ENCODE measurements at places on chromosomes 3 and 15.

DNA sequence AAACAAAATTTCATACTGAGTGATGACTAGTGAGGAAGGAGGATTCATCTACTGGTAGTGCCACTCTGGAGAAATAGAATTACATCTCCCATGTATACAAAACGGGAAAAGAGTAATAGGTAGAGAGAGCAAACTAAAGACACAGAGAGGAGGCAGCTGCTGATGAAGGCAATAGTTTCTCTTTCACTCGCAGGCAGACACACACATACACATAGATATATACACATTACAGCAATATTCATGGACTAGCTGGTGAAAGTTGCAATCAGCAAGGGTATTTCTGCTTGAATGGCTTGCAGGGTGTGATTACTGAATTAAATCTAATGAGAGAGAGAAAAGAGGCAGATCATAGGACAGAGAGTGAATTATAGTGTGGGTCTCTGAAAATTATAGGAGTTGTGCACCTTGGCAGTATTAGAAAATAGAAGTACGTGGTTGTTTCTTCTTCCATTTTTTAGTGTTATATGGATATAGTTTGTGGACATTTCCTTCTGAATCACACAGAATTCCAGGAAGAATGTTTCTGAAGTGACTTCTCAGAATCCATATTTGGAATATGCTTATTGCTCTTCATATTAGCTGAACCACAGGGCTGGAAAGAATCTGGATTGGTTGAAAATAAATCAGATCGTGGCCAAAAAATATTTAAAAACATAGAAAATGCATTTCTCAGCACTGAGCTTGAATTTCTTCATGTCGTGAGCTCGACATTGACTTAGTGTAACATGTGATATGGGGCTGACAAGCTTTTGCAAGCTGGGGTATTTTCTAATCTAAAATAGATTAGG, 991.2 kb downstream of the TUSC7 start:
- no peak for DNase-seq

DNA sequence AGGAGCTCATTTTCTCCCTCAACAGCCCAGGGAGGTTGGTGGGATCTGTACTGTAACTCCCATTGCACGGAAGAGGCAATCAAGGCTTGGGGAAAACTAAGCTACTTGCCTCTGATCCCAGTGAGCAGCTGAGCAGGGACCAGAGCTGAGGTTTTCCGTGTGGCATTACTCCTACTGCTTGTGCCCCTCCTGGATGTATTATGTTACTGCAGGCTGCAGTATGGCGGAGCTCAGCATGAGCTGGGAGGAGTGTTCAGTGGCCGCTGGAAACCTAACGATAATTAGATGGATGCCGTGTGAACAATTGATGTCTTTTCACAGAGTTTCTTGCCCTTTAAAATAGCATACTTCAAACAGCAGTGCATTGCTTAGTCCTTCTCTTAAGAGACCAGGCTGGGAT, 2.0 kb upstream of the TPRG1 start:
- DNase-seq: no peak

DNA sequence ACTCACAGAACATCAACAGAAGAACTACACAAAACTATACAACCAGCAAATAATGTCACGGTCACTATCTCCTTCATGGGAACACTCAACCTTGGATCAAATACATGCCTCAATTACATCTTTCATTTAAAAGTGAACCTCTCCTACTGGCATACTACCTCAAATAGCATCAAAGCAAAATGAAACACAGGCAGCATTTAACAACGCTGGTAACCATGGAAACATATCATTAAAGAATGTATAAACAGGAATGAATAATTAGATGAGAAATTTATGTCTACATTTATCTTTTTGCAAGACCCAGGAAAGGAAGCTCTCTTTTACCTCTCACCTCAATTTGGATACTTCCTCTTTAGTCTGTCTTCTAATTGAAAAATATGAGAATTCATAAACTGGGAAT, 172.4 kb downstream of the SPATA16 start:
- DNase-seq: no peak

- no peak for DNase-seq
Measured at GRCh38 chr15:96503276-96503675, 172.8 kb downstream of the NR2F2 start.

- no peak for DNase-seq
Measured at GRCh38 chr3:16024548-16024947, 149.9 kb upstream of the GALNT15 start.

DNA sequence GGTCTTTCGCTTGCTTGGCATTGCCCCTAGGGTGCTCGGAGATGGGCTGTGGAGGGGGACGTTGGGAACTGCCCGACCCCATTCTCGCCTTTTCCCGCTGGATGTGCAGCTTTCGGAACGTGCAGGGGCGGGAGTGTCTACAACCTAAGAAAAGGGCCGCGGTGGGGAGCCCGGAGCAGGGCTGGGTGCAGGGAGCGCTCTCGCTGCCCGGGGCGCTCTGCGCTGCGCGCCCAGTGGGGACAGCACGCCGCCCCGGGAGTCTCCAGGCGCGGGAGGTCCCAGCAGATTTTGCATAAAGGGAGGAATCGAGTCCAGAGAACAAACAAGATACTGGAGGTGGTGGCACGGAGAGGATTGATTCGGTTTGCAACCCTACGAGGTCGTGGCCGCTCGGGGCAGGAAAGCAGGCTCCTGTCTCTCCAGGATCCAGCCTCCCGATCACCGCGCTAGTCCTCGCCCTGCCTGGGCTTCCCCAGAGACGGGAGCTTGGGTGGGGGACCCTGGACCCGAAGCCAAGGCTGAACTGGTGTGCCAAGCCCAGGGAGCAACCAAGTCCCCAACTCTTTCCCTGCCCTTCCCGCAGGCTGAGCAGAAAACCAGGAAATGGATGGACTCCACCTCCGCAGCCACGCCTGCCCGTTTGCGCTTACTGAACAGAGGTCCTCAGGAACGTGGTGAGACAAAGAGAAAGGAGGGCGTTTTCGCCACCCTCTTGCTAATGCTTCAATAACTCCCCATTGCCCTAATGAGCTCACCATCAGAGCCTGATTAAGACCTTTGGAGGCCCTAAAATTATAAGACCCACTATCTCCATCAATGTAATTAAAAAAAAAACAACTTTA, 59.7 kb downstream of the NOX5 start:
- DNase-seq: no peak

DNA sequence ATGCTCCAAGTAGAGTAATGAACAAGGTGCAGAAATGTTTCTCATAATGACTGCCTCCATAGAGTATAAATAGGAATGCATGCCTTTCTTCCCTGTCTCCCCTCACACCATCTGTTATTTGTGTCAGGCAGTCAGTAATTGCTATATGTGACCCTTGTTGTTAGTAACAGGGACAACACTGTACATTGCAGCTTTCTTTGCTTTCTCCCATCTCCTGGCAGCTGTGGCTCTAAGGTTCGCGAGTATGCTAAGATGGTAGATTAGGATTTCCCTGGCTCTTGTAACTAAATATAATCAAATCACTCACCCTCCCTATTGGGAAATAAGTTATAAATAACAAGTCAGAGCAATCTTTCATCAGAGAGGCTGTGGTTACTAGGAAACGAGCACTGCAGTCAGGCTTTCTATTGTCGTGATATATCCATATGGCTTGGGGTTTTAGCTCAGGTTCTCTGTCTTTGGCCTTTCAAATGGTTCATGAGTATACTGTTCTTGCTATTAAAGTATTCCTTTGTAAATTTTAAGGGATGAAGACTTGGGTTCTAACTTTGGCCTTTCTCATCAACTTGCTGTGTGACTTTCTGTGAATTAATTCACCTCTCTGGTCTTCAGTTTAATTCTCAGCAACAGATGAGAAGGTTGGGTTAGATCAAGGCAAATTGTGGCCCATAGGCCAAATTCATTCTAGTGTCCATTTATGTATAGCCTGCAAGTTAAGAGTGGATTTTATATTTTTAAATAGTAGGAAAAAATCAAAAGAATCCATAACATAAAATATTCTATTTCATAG, 8.1 kb upstream of the MINDY4B start:
- no peak for DNase-seq

GRCh38 chr3:170044795-170045244, 7.0 kb downstream of the GPR160 start:
- no peak for DNase-seq

DNA sequence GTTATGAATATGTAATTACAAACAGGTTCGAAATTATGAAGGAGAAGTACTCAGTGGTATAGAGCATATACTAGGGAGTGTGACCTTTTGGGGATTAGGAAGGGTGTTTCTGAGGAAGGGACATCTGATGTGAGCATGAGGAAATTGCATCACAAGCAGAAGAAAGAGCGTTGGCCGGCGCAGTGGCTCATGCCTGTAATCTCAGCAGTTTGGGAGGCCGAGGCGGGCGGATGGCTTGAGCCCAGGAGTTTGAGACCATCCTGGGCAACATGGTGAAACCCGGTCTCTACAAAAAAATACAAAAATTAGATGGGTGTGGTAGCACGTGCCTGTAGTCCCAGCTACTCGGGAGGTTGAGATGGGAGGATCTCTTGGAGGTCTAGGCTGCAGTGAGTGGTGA, 6.9 kb downstream of the CMTM7 start:
- no peak for DNase-seq

GRCh38 chr3:97691354-97691753, 73.2 kb upstream of the ARL6 start:
- DNase-seq: no peak

DNA sequence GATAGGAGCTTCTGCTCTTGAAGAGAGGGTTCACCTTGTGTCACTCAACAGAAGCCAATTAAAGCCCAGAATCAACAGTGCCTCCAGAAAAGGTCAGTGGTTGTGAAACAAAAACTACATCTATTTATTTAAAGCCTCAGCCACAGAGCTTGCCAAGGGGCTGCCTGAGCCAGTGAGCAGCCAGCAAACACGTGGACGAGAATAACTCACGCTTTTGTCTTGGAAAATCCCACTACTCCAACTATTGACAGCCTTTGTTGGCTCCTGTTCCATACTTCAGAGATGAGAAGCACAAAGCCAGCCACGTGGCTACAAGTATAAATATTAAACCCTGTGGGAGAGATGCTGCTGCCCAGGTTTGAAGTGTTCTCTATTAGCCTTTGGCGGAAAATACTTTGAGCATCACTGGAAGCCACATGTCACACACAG, 10.3 kb downstream of the GPR156 start:
- DNase-seq: no peak

DNA sequence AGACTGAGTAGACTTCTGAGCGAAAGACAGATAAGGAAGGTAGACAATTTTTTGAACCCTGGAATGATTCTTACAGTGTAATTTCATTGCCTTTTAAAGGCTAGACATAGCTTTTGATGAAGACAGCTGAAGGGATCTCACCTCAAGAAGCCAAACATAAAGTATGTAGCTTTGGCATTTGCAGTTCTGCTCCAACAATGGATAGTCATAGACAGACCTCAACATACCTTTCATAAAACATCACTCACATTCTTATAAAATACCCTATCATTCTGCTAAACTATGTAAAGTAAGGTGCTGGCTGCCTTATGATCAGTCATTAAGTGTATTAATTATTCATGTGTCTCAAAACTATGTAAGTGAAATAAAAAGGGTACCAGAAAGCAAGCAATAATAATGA, 70.0 kb downstream of the UBE3A start:
- DNase-seq: no peak

DNA sequence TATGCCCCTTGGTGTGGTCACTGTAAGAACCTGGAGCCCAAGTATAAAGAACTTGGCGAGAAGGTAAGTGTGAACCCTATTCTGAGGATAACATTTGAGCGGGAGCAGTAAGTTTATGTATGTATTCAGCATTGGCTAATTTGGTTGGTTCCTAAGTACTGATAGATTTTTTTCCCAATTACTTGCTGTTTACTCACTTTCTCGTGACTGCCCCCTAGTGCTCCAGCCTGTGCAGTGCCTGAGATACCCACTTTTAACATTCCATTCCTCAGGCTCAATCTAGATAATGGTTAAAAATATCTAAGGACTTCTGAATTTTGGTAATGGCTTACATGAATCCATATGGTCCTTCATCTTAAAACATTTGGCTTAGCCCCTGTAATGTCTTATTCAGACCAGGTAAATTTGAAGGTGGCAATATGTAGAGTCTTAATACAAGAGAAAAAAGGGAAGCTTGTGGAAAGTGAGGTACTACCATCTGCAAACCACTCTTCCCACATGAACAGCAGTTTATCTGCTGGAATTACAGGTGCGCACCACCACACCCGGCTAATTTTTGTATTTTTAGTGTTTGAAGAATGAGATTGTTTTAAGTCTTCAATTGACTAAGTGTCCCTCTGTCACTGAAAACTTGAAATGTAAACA, 7.1 kb downstream of the ELL3 start:
- DNase-seq: peak; percentile 45
